Progenitor cell of endocrine pancreas (in vitro differentiated cells): ENCODE measurements at places on chromosomes 2 and 18. TPM values are rescaled to one million over a fixed set of nuclear protein-coding genes. Genes with fewer than 3 reads are reported as not detected.

- DNase-seq = no peak
- H3K4me3 ChIP-seq = no peak overlapping the region
- peaks cover 9% of the 10 kb centered on the region for H3K27me3 ChIP-seq
- no peaks in the 10 kb centered on the region for H3K36me3 ChIP-seq
- H3K4me1 ChIP-seq = no peaks in the 10 kb centered on the region
- H3K27ac ChIP-seq = no peak overlapping the region
Measured at GRCh38 chr2:16268301-16269000, 328.1 kb downstream of the MYCN start.

ITPRIPL1 gene
- 6.1 and 6.9 TPM in 2 replicates for total RNA-seq

GRCh38 chr2:162127422-162127821, 24.6 kb downstream of the GCG start:
- no peaks in the 10 kb centered on the region for H3K4me1 ChIP-seq
- H3K27ac ChIP-seq = no peak overlapping the region
- H3K36me3 ChIP-seq = no peaks in the 10 kb centered on the region
- H3K4me3 ChIP-seq = no peak overlapping the region
- no peak for DNase-seq

DNA sequence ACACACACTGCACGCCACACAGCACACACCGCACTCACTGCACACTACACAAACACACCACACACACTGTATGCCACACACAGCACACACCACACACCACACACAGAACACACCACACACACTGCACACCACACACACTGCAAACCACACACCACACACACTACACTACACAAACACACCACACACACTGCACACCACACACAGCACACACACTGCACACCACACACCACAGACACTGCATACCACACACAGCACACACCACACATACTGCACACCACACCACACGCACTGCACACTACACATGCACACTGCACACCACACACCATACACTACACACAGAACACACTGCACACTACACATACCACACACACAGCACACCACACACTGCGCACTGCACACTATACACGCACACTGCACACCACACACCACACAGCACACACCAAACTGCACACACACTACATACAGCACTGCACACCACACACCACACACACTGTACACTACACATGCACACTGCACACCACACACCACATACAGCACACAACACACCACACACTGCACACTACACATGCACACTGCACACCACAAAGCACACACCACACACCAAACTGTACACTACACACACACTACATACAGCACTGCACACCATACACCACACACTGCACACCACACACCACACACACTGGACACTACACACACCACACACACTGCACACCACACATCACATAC, 59.6 kb downstream of the ASB1 start:
- H3K4me3 ChIP-seq = no peak overlapping the region
- H3K27ac ChIP-seq = no peak overlapping the region
- H3K4me1 ChIP-seq = no peaks in the 10 kb centered on the region
- no peaks in the 10 kb centered on the region for H3K27me3 ChIP-seq
- DNase-seq = no peak
- H3K36me3 ChIP-seq = no peaks in the 10 kb centered on the region

- H3K36me3 ChIP-seq = no peaks in the 10 kb centered on the region
- H3K27me3 ChIP-seq = no peaks in the 10 kb centered on the region
- H3K27ac ChIP-seq = no peak overlapping the region
- H3K4me3 ChIP-seq = no peak overlapping the region
- no peaks in the 10 kb centered on the region for H3K4me1 ChIP-seq
Measured at GRCh38 chr2:223669453-223670225, 67.5 kb upstream of the SCG2 start.

DNA sequence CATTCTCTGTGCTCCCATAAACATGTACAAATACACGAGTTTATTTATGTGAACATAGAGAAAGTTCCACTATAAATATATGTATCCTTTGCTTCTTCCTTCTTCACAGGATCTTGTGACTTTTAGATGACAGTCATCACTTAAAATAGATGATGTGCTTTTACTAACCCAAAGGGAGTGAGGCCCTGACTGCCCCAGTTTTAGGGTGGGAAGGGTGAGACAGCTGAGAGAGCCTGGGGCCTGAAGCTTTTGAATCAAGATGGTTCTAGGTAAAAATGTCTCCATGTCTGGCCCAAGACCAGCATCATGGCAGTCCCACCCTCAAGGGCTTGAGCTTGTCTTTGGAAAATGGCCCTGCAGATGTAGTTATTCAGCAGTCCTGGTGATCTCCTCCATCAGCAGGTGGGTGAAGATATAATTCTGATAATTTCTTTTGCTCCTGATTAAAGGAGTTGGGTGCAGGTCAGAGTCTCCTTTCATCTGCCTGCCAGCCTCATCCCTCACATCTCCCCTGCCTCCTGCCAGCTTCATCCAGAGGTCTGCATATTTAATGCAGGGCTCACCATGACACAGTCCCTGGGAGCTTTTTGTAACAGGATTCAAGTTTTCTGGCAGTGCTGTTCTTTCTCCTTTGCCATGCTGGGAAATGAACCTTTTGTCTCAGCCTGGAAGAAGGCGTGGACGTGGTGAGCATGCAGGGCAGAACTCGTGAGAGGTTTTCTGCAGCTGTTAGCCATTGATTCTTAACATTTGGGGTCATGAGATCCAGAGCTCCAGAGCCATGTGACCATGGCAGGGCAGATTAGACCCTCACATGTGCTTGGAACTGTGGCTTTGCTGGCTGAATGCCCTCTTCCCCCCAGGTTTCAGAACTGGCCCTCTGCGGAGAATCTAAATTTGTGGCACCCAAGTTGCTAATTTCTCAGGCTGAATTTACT, 2.7 kb downstream of the HRH4 start:
- no peak overlapping the region for H3K27ac ChIP-seq
- H3K4me3 ChIP-seq = no peak overlapping the region
- H3K36me3 ChIP-seq = no peaks in the 10 kb centered on the region
- no peaks in the 10 kb centered on the region for H3K27me3 ChIP-seq
- no peak for DNase-seq

SOCS6 gene
- total RNA-seq = 36.3 and 39.0 TPM in 2 replicates

GRCh38 chr2:28347193-28347592, 45.5 kb upstream of the FOSL2 start:
- peaks cover 2% of the 10 kb centered on the region for H3K4me1 ChIP-seq
- H3K4me3 ChIP-seq = no peak overlapping the region
- no peak for DNase-seq
- no peak overlapping the region for H3K27ac ChIP-seq

- no peak overlapping the region for H3K4me3 ChIP-seq
- H3K27ac ChIP-seq = no peak overlapping the region
- no peak for DNase-seq
- no peaks in the 10 kb centered on the region for H3K36me3 ChIP-seq
Measured at GRCh38 chr2:102940684-102941083, 178.9 kb downstream of the TMEM182 start.

- no peaks in the 10 kb centered on the region for H3K27me3 ChIP-seq
- H3K27ac ChIP-seq = no peak overlapping the region
- no peak for DNase-seq
- H3K4me3 ChIP-seq = no peak overlapping the region
Measured at GRCh38 chr2:221492636-221493035, 79.5 kb downstream of the EPHA4 start.

BMP10 gene
- total RNA-seq = not detected in 2 replicates

SEC11C gene
- 86.1 and 91.9 TPM in 2 replicates for total RNA-seq

- no peak overlapping the region for H3K4me3 ChIP-seq
- H3K27me3 ChIP-seq = peaks cover 4% of the 10 kb centered on the region
- no peak overlapping the region for H3K27ac ChIP-seq
- H3K36me3 ChIP-seq = no peaks in the 10 kb centered on the region
- no peaks in the 10 kb centered on the region for H3K4me1 ChIP-seq
Measured at GRCh38 chr2:29865512-29865911, 55.9 kb downstream of the ALK start.

GRCh38 chr18:703213-703967, 9.0 kb downstream of the ENOSF1 start:
- H3K4me1 ChIP-seq = peaks cover 13% of the 10 kb centered on the region
- H3K27ac ChIP-seq = peak overlapping the region; percentile 58
- H3K4me3 ChIP-seq = no peak overlapping the region
- DNase-seq = no peak
- H3K36me3 ChIP-seq = peaks cover 6% of the 10 kb centered on the region
- no peaks in the 10 kb centered on the region for H3K27me3 ChIP-seq

GRCh38 chr2:23386339-23387220, 1.6 kb downstream of the KLHL29 start:
- peak overlapping the region; percentile 69 for H3K27ac ChIP-seq
- H3K4me1 ChIP-seq = peaks cover 9% of the 10 kb centered on the region
- H3K27me3 ChIP-seq = peaks cover 77% of the 10 kb centered on the region

VAMP5 gene
- 4.2 TPM in 2 replicates for total RNA-seq

DNA sequence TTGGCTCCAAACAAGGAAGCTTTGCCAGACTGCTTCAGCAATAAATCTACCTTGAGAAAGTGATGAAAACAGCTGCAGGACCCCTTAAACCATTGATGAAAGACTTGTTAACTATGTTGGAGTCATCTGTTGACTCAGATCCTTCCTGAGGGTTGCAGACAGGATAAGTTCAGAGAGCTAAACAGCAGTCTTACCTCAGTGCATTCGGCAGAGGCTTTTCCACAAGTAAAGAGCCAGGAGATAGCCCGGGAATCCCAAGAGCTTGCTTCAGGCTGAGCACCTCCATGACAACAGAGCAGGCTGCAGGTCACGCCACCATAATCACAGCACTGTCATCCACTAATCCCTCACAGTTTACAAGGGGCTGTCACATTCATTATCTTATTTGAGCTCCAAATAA, 23.7 kb downstream of the KIAA2012 start:
- no peaks in the 10 kb centered on the region for H3K36me3 ChIP-seq
- no peak overlapping the region for H3K27ac ChIP-seq
- DNase-seq = no peak

GRCh38 chr18:58827886-58828285, 36.8 kb upstream of the ZNF532 start:
- H3K4me1 ChIP-seq = no peaks in the 10 kb centered on the region
- peaks cover 2% of the 10 kb centered on the region for H3K36me3 ChIP-seq
- H3K4me3 ChIP-seq = no peak overlapping the region
- DNase-seq = no peak

DNA sequence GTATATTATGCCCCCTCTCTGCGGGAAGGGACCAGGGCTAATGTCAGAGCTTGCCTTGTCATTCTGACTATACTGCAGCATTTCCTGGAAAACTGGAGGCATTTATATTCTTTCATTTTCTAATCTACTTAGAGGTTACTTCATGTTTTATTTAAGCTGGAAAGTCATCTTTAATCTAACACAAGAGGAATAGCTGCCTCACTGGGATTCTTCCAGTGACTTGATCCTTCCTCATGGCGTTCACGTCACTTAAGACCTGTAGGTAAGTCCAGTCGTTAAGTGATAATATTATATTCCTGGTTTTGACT, 727.6 kb upstream of the DDX18 start:
- no peak for DNase-seq
- peaks cover 15% of the 10 kb centered on the region for H3K4me1 ChIP-seq
- no peaks in the 10 kb centered on the region for H3K36me3 ChIP-seq
- H3K27ac ChIP-seq = no peak overlapping the region

DNA sequence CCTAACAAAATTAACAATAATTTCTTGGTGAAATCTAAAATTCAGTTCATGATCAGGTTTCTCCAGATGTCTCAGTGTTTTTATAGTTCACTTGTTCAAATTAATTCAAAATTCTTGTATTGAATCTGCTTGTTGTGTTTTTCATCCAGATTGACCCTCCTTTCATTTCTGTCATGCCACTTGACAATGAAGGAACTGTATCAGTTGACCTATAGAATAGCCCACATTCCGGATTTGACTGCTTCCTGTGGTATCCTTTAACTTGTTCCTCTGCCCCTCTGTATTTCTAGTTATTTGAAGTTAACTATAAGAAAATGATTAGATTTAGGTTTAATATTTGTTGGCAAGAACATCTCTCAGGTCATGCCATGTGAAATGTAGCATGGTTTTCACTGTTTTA, 53.3 kb downstream of the TWSG1 start:
- DNase-seq = no peak
- H3K4me3 ChIP-seq = no peak overlapping the region
- H3K27ac ChIP-seq = no peak overlapping the region
- H3K36me3 ChIP-seq = peaks cover 27% of the 10 kb centered on the region
- H3K27me3 ChIP-seq = no peaks in the 10 kb centered on the region

TUBB8B gene
- total RNA-seq = 0.64 and 0.93 TPM in 2 replicates

GRCh38 chr2:100833331-100833730, 13.4 kb downstream of the NPAS2 start:
- H3K4me3 ChIP-seq = no peak overlapping the region
- DNase-seq = no peak
- peaks cover 1% of the 10 kb centered on the region for H3K4me1 ChIP-seq
- H3K36me3 ChIP-seq = no peaks in the 10 kb centered on the region
- H3K27ac ChIP-seq = no peak overlapping the region
- peaks cover 15% of the 10 kb centered on the region for H3K27me3 ChIP-seq

RPRM gene
- total RNA-seq = 2.4 and 3.1 TPM in 2 replicates

CFAP65 gene
- 0.65 and 0.67 TPM in 2 replicates for total RNA-seq

RASGRP3 gene
- total RNA-seq = 0.49 TPM in 1 of 2 replicates, not detected in the other

DNA sequence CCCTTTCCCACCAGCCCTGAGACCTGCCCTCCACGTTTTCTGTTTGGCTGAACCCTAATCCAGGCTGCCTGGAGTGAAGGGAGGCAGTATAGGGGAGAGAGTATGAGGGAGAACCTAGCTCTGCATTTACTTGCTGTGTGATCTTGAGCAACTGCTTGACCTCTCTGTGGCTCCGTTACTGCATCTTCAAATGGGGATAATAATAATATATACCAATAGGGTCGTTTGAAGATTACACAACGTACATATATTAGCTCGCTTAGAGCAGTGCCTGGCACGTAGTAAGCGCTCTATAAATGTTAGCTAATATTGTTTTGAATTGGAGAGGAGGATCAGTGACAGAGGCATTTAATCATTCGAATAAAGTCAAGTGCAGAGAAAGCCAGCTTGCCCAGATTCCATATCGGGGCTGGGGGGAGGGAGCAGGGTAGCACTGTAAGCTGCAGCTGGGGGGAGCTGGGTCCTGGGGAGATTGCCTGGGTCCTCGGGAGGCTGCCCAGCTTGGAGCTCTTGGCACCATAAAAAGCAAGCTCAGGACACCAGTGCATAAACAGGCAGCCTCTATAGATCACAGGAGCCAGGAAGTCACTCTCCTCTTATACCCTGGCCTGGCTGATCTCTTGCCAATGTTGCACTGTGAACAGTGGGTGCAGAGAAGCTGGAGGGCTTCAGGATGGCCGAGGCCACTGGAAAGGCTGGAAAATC, 19.1 kb downstream of the KCNK3 start:
- H3K36me3 ChIP-seq = no peaks in the 10 kb centered on the region
- no peak for DNase-seq
- H3K4me1 ChIP-seq = peaks cover 15% of the 10 kb centered on the region
- H3K4me3 ChIP-seq = no peak overlapping the region

DNA sequence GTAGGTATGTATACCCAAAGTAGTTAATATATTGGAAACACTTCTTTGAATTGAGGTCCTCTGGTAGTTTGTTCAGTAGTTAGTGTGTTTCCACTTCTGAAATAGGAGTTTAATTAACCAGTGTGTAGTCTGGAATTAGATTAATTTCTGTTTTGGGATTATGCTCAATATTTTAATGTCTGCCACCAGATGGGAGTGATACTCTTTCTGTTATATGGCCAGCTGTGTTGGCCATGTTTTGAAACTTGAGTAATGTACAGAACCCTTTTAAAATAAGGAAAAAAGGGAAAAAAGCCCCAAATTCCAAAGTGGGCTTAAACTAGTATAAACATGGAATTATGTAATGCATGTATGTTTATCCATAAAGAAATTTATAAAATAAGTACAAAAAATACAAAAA, 147.7 kb downstream of the CTNNA2 start:
- H3K36me3 ChIP-seq = no peaks in the 10 kb centered on the region
- peaks cover 5% of the 10 kb centered on the region for H3K4me1 ChIP-seq
- no peak overlapping the region for H3K27ac ChIP-seq

SERPINB10 gene
- total RNA-seq = not detected in 2 replicates

TBR1 gene
- not detected in 2 replicates for total RNA-seq

MZT2B gene
- total RNA-seq = 190 and 207 TPM in 2 replicates
